ENCODE measurements at places on chromosomes 13 and 19.

GRCh38 chr19:35178701-35179100 lies 24.2 kb downstream of the FXYD5 start:
- no peak for DNase-seq

- DNase-seq: no peak
Measured at GRCh38 chr13:58500938-58501337, 869.4 kb downstream of the PCDH17 start.

- no peak for DNase-seq
Measured at GRCh38 chr19:19816679-19817078, 4.9 kb downstream of the ZNF506 start.

DNA sequence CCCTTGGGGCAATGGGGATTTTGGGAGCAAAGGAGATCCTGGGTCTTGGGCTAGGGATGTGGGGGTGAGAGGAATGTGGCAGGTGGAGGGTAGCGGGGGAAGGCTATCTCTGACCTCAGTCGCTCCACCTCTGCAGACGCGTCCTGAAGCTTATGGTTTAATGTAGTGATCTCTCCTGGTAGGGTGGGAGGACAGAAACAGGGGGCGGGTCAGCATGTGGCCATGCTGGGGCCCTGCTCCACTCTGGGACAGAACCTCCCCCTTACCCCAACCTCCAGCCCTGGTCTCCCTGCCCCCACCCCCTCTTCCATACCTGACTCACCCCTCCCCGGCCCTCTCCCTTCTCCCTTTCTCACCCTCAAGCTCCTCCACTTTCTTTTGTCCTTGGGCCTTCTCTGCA lies 1.4 kb downstream of the BST2 start:
- DNase-seq: no peak

DNA sequence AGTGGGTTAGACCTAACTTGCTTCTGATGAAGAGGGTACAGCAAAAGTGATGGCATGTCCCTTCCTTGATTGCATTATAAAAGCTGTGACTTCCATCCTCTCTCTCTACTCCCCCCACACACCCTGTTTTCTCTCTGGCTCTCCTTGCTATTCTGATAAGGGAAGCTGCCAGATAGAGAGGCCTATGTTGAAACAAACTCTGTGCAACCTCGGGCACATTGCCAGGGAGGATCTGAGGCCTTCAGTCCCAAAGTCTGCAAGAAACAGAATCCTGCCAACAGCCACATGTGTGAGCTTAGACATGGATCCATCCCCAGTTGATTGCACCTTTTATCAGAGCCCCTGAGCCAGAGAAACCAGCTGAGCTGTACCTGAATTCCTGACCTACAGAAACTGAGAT lies 44.8 kb upstream of the ARGLU1 start:
- DNase-seq: no peak

- DNase-seq: no peak
Measured at GRCh38 chr19:1261538-1261797, 7.7 kb upstream of the CIRBP start.

GRCh38 chr13:41590643-41591042 lies 133.3 kb downstream of the RGCC start:
- no peak for DNase-seq

- no peak for DNase-seq
Measured at GRCh38 chr13:52931131-52931530, 82.7 kb upstream of the PCDH8 start.

DNA sequence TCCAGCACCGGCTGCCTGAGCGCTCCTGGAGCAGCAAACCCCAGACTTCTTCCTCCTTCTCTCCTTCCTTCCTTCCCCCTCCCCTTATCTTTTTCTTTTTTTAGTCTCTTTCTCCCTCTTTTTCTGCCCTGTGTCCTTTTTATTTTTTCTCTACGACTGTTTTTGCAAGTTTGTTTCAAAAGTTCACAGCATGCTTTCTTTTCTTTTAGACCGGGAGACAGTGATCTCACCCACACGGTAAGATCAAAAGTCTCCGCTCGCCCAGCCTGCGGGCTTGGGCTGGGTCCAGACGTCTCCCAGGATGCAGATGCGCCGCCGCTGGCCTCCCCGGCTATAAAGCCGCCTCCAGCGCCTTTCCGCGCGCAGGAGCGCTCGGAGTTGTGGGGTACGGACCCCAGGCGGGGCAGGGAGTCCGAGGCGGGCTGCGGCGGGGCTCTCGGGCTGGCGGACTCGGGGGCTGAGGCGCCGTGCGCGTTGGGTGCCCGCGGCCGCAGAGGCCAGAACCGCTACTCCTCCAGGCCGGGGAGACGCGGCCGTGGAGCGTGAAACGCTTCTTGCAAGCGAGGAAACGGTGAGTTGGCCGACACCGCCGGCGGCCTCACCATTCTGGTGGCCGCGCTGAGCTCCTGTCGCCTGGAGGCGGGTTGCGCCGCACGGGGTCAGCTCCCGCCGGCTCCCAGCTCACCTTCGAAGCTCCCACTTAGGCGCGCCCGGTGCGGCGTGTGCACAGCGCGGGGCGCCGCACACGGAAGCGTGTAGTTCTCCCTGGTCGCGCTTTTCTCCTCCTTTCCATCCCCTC lies 2.0 kb upstream of the TSHZ3 start:
- DNase-seq: no peak

DNA sequence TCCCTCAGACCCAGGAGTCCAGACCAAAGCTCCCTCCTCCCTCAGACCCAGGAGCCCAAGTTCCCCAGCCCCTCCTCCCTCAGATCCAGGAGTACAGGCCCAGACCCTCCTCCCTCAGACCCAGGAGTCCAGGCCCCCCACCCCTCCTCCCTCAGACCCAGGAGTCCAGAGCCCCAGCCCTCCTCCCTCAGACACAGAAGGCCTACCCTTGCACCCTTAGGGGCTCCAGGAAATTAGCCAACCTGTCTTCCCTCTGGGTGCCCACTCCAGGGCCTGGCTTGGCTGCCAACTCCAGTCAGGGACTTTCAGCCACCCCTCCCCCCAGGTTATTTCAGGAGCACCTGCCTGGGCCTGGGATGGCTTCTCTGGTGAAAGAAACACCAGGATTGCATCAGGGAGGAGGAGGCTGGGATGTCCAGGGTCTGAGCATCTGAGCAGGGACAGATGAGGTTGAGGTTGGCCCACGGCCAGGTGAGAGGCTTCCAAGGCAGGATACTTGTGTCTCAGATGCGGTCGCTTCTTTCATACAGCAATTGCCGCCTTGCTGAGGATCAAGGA lies at the start of gene FGF21:
FGF21 (plus strand) TSS at position 441 of the 558 bp plus-strand sequence. CDS start 713 bp downstream, outside the sequence.
- no peak for DNase-seq

DNA sequence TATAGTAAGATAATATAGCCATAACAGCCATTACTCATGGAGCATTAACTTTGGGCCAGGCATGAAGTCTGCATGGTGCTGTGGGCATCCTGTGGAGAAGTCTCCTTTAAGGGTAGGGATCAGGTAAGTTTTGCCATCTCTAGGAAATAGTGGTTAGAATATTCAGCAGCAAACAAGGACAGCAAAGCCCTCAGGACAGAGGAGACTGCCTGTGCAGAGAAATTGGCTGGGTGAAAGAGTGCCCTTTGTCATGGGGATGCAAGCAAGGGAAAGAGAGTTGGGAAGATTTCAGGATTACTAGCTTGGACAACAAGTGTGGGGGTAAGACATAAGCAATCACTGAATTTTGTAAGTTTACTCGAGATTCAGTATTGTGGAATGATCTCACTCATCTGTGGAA lies 15.7 kb upstream of the OBI1 start:
- no peak for DNase-seq

DNA sequence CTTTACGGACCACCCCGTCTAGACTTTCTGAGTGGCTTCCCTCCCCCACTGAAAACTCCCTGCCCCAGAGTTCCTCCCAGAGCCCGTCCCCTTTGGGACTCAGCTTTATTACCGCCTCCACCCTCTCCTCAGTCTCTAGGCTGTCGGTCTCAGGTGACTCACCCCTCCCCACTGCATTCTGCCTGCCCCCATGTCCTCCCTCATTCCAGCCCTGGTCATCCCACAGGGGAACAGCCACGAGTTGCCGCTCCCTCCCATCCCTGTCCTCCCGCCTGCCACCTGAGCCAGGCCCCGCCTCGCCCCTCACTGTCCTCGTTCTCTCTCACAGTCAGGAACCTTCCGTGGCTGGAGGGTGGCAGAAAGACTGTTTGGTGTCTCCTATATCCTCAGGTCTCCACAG lies 57.3 kb downstream of the SMARCA4 start:
- DNase-seq: no peak

- no peak for DNase-seq
Measured at GRCh38 chr13:67161176-67161575, 69.0 kb downstream of the PCDH9 start.

GRCh38 chr13:47723898-47724297 lies 277.2 kb downstream of the SUCLA2 start:
- DNase-seq: no peak

DNA sequence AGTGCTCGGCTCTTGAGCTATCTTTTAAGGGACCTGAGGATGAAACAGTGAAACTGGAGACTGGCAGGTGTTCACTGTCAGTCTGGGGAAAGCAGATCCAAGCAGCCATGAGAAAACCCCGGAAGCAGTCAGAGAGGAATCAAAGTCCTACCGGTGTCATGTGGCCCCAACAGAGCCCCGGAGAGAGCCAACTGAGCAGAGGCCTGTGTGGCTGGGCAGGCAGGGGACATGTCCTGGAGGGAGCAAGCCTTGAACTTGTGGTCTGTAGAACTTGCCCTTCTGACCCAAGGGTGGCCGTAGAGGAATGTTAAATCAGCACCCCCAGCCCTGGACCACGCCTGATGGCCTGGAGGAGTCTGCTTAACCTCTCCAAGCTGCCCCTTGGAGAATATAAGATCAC lies 113.7 kb upstream of the ZNF507 start:
- DNase-seq: no peak

- peak; percentile 18 for DNase-seq
Measured at GRCh38 chr19:3336680-3337523, 29.5 kb upstream of the NFIC start.

Data from AG04450 (cell line).